ENCODE measurements at places on chromosomes 4 and X. TPM values are rescaled to one million over a fixed set of nuclear protein-coding genes. Genes with fewer than 3 reads are reported as not detected.

Gene PF4V1
- 0.58 TPM for total RNA-seq

Gene HMX1
- not detected for total RNA-seq

Gene FBXL5
- 146 TPM for total RNA-seq

Gene ATP1B4
- total RNA-seq, result not detected

Gene ETDA
- total RNA-seq, result not detected

Gene DRP2
- 2.3 TPM for total RNA-seq

Gene SPRY1
- total RNA-seq, result 16.5 TPM

Gene C4orf36
- total RNA-seq, result 3.1 TPM

Gene CENPE
- total RNA-seq, result 1.7 TPM

Data from smooth muscle cell of trachea (primary cell).